Activated CD4-positive, alpha-beta T cell treated with anti-CD3 and anti-CD28 coated beads for 36 hours (primary cell): ENCODE measurements at places on chromosomes 6 and 20.

GRCh38 chr6:113960795-113961194 lies 10.2 kb downstream of the HDAC2 start:
- no peak for DNase-seq
- H3K36me3 ChIP-seq: peaks cover 21% of the 10 kb centered on the region
- no peak overlapping the region for H3K27ac ChIP-seq
- peaks cover 46% of the 10 kb centered on the region for H3K4me1 ChIP-seq

DNA sequence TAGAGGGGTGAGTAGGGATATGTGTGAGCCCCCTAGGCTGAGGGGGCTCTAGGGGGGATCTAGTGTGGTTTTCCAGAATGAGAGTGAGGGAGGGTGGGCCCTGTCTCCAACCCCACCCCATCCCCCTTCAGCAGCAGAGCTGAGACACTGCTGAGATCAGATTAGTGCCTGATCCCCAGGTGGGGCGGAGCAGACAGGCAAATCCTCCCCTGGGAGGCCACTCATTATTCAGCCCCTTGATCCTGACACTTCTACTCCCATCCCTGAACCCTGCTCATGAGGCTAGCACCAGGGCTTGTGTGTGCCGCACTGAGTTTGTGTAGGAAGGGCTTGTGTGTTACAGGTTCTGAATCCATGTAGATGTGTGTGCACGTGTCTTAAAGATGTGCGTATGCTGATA lies 42.5 kb downstream of the SPDEF start:
- no peaks in the 10 kb centered on the region for H3K36me3 ChIP-seq
- no peak for DNase-seq
- H3K27me3 ChIP-seq: peaks cover 3% of the 10 kb centered on the region
- H3K4me1 ChIP-seq: no peaks in the 10 kb centered on the region

DNA sequence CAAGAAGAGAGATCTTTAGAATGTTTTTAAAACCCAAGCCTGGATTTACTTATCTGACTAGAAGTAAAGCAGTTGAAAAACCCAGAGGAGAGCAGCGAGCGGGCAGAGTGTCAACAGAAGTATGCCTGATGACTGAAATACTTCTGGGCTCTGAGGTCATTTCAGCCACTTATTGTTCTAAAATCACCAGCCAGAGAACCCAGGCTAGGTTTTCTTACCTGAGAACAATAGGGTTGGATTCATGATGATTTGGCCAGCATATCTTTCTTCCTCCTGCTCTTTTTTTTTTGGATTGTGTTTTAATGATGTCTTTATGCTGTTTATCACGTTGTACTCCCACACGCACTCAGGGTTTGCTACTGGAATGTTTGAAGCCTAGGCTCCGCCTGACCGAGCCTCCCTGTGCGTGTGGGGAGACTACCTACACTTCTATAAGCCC lies 63.0 kb upstream of the KIF25 start:
- no peak overlapping the region for H3K4me3 ChIP-seq
- H3K4me1 ChIP-seq: no peaks in the 10 kb centered on the region
- no peak overlapping the region for H3K27ac ChIP-seq
- peaks cover 13% of the 10 kb centered on the region for H3K27me3 ChIP-seq

DNA sequence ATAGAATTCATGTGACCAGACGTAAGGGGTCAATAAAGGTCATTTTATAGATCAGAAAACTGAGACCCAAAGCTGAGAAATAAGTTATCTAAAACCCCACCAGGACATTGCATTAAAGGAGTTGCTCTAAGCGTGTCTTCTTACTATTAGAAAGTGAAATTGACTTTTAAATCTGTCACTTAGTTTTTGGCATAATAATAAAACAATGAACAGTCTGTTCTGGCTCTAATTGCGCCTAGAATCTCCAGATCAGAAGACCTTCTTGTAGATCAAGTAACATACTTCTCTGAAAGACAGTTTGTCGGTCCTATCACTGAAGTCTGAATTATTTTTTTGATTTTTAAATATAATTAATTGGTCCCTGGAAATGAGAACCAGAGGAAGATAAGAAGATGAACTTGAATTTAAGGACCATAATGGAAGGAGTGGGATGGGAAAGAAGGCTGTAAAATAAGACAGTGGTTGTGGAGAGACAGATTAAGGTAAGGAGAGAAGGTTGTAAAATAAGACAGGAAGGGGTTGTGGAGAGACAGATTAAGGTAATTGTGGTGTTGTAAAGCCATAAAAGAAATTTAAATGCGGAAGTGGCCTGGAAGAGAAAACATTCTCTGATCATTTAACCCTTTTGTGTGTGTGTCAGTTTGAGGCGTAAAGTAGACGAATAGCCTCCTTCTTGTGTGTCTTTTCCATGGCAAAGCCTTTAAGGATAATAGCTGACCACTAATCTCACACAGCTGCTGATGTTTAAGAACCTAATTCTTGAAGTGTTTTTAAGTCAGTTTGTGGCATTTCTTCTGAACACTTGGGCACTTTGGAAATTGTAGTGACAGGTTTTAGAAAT lies 20.1 kb downstream of the TOP1 start:
- H3K36me3 ChIP-seq: peaks cover 20% of the 10 kb centered on the region
- H3K27me3 ChIP-seq: no peaks in the 10 kb centered on the region
- no peak for DNase-seq

- H3K36me3 ChIP-seq: no peaks in the 10 kb centered on the region
- H3K4me1 ChIP-seq: no peaks in the 10 kb centered on the region
- no peaks in the 10 kb centered on the region for H3K27me3 ChIP-seq
- H3K27ac ChIP-seq: no peak overlapping the region
- H3K4me3 ChIP-seq: no peak overlapping the region
Measured at GRCh38 chr20:23130622-23131140, 44.6 kb upstream of the CD93 start.
